ENCODE measurements at places on chromosomes 3 and 15.

DNA sequence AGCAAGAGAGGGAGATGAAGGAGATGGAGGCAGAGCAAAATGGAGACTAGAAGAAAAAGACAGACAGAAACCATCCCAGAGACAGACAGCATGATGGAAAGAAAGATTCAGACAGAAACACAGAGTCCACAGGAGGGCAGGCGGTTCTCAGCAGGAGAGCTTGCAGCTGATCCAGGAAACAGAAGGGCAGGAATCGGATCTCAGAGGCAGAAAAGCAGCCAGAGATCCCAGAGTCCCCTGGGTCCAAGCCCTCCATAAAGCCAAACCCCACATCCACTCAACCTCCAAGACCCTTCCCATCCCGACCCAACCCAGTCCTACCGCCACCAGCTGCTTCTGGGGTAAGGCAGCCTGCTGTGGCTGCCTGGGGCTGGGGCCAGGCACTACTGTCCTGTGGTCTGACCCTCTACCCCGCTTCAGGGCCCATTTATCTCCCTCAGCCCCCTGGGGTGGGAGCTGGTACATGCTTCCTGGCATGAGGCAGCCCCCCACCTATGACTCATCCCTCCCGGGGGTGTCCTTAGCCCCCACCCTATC is at the start of gene UCN2:
Gene UCN2 (minus strand): TSS at position 400 of the 537 bp plus-strand sequence. CDS start 657 bp downstream, outside the sequence.
- no peak for DNase-seq

DNA sequence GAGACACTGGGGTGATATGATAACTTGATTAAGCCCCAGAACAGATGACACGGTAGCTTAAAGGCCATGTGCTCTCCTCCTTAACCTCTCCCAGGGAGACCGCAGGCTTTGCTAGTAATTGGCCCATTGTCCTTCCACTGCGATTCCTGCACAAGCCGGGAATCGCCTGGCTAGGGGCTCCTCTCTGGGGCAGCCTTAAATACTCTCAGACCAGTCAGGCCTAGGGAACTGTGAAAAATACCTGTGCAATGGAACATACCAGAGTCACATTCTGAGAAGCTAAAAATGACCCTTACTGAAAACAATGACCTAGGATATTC is 56.3 kb downstream of the CPN2 start:
- DNase-seq = no peak

- DNase-seq = no peak
Observed at GRCh38 chr3:46907271-46907670, 29.8 kb downstream of the PTH1R start.

- DNase-seq = no peak
Observed at GRCh38 chr15:45863881-45864580, 229.2 kb downstream of the SQOR start.

All from HS-27A (cell line).